ENCODE measurements at places on chromosomes 7 and 10.

GRCh38 chr7:39838326-39838725 is 111.7 kb upstream of the CDK13 start:
- DNase-seq: no peak

GRCh38 chr7:143889068-143889467 is 12.9 kb downstream of the TCAF1 start:
- DNase-seq: no peak

- no peak for DNase-seq
Measured at GRCh38 chr7:138024765-138025164, 22.9 kb upstream of the CREB3L2 start.

GRCh38 chr10:34742456-34742855 is 72.6 kb downstream of the PARD3 start:
- no peak for DNase-seq

- DNase-seq: no peak
Measured at GRCh38 chr7:37577412-37577811, 106.2 kb upstream of the GPR141 start.

DNA sequence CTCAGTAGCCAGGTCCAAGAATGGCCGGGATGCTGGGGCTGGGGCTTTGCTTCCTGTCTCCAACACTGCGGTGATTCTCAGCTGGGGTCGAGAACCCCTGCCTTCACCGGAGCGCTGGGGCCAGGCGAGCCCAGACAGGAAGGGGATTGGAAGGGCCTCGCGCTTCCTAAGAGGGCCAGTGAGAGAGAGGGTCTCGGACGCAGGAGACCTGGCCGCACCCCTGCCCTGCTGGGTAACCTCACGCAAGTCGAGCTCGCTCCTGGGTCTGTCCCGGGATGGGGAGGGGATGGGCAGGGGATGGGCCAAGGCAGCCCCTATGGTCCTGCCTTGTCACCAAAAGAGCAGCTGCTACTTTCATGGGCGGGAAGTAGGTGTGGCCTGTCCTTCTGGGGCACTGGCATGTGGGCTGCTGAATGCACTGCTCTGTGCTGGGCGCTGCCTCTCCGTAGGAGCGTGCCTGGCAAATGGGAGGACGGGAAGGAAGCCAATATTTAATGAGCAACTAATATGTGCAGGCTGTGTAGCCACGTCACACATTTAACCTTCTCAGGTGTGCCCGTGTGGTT is 20.0 kb downstream of the KCNK18 start:
- peak; percentile 44 for DNase-seq

DNA sequence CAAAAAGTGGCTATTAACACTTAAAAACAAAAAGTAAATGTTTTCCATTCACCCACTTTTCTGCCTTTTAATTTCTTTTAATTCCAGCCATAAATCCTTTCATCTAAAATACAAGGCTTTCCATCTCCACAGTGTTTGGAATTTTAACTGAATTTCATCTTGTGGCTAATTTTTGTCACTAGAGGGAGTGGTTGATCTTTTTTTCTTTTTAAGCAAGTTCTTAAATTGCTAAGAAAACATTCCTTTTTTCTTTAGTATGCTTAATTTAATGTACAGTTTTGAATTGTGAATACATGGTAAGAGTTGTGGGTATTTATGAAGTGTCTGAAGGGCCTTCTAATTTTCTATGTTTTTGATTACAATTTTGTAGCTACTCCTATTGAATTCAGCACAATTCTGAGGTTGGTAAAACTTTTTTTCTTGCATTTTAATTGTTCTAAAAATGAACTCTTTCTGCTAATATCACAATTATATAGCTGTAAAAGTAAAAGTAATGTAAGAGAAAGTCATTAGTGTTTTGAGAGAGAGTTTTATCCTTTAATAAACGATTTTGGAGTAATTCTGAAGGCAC is 54.9 kb upstream of the ANK3 start:
- DNase-seq: no peak

DNA sequence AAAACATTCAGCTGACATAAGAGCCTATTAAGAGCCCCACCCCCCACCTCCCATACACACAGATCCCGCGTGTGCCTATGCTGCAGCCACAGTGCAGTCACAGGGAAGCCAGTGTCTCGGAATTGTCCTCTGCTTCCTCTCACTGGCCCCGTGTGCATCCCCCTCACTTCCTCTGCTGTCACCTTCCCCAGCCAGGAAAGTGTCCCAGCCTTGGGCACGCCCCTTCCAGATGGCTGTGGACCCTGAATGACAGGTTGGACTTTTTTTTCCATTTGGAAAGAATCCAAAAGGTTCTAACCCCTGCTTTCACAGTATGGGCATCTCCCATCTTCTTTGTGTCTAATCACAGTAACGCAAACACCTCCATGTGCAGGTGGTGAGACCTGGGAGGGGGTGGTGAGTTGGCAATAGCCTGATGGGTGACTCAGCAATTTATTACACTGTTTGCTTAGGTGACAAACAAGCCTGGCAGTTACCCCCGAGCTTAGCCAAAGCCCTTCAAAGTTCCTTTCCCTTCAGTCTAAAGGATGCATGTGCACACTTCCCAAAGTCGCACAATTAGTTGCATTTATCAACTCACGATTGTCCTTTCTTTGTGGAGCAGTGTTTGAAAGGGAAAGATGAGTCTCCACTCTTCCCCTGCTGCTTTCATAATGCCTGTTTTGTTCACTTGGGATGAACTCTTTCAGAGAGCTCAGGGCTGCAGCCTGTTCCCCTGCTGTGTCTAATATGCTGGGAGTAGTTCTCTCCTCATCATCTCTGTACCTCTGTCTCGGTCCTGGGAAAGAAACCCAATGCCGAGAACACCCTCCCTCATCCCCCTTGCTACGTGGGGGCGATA is 67.5 kb upstream of the EFCAB10 start:
- DNase-seq: no peak

DNA sequence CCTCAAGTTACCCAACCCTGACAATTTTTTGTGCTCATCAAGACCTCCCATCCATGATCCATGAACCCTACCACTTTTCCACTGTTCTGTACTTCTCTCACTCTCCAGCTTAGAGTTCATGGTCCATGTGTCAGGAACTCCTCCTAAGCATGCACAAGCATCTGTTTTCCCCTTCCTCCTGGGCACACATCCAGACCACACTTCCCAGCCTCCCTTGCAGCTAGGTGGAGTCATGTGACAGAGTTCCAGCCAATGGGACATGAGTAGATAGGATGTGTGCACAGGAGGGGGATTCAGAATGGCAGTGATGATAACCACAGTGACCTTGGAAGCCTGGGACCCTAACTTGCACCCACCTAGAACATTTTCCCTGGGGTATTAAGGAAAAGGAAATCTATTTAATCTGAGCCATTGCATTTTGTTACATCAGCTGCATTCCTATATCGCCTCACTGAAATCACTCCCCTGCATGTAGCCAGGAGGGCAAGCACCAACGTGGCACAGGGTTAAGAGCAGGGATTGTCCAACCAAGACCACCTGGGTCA is 9.6 kb upstream of the FRMPD2 start:
- DNase-seq: no peak

DNA sequence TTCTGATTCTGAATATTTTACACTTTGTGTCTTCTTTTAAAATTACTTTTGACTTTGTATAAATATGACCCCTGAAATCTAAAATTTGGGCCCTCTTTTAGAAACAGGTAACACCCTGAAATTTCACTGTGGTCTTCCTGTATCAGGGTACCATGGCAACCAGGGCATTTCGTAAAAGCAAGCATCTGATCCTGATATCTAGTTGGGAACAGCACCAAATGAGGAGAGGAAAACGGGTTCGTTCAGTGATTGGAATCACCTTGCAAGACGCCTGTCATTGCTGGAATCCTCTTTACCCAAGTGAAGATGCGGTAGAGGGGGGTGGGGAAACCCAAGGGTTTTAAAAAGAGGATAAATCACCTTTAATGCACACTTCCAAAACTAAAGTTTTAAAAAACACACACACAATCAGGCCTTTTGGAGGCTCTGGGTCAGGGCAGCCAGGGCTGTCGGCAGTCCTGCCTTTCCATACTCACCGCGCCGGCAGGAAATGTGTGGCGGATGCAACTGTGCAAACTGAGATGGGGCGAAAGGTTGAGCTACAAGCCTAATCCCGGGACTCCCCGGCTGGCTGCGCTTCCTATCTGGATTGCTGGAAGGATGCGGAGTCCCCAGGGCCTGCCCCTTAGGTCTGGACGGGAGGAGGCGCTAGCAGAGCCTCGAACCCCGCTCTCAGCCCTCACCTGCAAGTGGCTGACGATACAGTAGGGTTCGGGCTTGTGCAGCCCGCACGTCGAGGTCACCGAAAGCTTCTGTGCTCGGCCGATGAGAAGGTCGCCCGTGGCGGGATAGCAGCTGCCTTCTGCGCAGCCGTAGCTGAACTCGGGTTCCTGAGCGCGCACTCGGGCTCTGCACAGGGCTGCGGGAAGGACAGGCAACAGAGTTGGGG is 1.8 kb downstream of the LAMB1 start:
- DNase-seq: no peak

DNA sequence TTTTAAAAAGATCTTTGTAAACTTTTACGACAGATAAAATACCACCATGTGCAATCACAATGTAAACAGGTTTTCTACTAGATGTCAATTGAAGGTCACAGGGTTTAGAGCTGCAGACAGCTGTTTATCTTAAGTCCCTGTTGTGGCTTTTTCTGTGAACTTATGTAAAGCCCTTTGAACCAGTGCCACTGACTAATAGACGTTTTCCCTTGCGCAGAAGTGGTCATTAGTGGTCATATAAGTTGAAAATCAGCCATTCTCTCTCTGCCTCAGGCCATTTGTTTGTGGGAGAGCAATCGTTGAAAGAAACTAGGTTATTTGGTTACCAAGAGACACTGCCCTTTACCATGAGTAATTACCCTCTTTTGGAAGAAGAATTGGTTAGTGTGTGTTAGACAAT is 23.9 kb downstream of the CACNB2 start:
- no peak for DNase-seq

DNA sequence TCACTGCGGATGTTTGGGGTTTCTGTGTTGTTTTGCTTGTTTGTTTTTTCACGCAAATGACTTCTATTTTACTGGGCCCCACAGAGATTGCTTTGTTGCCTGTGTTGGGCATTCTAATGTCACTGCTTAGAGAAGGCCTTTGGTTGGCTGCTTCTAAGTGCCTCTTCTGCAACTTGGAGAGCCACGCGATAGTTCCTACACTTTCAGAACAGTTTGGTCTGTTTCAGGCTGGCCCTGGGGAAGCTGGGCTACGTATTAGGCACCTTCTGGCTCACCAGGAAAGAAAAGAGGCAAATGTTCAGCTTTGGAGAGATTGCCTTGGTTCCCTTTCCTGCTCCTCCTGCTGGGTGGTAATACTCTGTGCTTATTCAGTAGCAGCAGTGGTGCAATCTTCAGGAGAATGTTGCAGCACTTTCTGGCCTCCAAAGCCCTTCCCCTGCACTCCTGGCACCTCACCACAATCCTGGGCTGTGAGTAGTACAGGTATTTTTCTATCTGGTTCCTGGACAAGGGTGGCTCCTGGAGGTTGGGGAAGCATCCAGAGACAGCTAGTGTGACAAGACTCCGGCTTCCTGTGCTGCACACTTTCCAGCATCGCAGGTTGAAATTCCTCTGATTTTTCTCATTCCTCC is 1.2 kb downstream of the ANTXRL start:
- no peak for DNase-seq

- peak; percentile 5 for DNase-seq
Measured at GRCh38 chr10:82811621-82812020, 936.6 kb downstream of the NRG3 start.

- no peak for DNase-seq
Measured at GRCh38 chr10:59907918-59908807, 1.8 kb upstream of the CCDC6 start.

GRCh38 chr7:75712517-75713361 is 26.0 kb downstream of the HIP1 start:
- DNase-seq: no peak

GRCh38 chr10:123395906-123396305 is 241.7 kb downstream of the BUB3 start:
- DNase-seq: no peak

DNA sequence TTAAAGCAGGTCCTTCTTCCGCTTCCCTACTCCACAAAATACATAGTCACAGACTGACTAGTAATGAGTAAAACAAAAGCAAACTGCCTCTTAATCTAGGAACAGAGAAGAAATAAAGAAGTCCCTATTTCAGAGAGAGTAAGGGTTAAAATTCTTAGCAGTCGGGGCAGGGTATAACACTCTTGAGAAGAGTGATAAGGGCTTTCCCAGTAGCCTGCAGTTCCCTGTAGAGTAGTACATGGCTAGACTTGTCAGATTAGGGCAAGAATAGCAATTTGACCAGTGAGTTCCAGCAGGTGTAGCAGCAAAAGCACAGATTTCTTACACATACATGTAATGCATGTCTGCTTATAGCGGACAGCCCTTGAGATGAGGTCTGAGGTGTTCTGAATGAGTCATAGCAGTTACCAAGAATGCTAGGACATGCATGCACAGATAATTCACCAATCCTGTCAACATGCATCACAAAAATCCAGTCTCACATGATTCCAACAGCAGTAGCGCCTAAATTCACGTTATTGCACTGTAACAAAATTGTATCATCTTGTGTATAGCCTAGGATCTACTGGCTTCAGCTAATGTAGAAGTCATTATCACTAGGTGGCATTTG is 40.7 kb downstream of the BTRC start:
- no peak for DNase-seq

- no peak for DNase-seq
Measured at GRCh38 chr7:98338441-98338840, 57.0 kb downstream of the BRI3 start.

DNA sequence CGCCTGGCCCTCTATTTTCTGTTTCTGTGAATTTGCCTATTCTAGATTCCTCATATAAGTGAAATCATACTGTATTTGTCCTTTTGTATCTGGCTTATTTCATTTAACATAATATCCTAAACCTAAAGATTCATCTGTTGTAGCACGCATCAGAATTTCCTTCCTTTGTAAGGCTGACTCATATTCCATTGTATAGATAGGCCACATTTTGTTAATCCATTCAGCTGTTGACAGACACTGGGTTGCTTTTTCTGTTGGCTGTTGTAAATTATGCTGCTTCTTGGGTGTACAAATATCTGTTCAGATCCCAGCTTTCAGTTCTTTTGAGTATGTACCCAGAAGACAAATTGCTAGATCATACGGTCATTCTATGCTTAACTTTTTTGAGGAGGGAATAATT is 28.8 kb upstream of the CUL1 start:
- no peak for DNase-seq

GRCh38 chr10:127836176-127836575 is 56.6 kb downstream of the CLRN3 start:
- no peak for DNase-seq
